ENCODE measurements at places on chromosomes 7 and 10. TPM values are rescaled to one million over a fixed set of nuclear protein-coding genes. Genes with fewer than 3 reads are reported as not detected.

IL2RA gene
- 1.5 TPM for total RNA-seq

LIPF gene
- total RNA-seq, result 0.41 TPM

CLRN3 gene
- total RNA-seq, result 6.5 TPM

ELMO1 gene
- 31.2 TPM for total RNA-seq

R3HCC1L gene
- total RNA-seq, result 18.6 TPM

IKZF5 gene
- total RNA-seq, result 10.5 TPM

FOXI2 gene
- total RNA-seq, result 0.47 TPM

KIAA1549 gene
- 9.7 TPM for total RNA-seq

NPM3 gene
- 47.1 TPM for total RNA-seq

ODAD2 gene
- 0.35 TPM for total RNA-seq
